Right ventricle myocardium superior (tissue), 1 donor: ENCODE measurements at places on chromosomes 3 and 15. TPM values are rescaled to one million over a fixed set of nuclear protein-coding genes. Genes with fewer than 3 reads are reported as not detected.

Gene LXN
- total RNA-seq = 2.4 TPM

DNA sequence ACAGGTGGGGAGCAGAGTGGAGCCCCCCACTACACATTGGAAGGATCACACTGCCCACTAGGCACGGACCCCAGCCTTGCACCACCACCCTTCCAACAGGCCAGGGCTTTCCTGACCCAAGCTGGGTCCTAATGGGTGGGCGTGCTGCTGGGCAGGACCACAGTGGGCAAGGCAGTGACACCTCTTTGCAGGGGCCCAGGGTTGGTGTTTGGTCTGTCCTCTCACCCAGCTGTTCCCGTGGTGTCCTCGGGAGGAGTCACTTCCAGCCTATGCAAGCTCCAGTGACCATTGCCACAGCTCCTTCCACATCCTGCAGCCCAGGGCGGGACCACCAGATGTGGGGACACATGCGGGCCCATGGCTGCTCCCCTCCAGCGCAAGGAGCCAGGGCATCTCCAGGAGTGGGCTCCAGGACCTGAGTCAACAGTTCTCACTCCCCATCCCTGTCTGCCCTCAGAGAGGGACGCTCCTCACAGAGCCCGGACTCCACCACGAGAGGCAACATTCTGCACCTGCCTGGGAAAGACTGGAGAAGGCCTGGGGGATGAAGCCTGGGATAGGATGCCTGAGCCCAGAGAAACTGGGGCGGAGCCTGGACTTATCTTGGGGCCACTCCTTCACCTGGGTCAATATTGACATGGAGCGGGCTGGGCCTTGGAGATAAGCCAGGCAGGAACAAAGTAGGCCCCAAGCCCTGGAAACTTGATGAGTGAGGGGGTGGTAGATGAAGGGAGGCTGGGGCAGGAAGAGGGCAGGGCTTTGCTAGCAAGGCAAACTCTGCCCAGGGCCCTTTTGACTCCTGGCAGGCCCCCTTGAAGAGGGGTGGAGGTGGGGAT is 3.9 kb upstream of the VILL start:
- no peak for DNase-seq

Gene TMEM108
- total RNA-seq = 1.5 TPM

Gene VEPH1
- not detected for total RNA-seq

DNA sequence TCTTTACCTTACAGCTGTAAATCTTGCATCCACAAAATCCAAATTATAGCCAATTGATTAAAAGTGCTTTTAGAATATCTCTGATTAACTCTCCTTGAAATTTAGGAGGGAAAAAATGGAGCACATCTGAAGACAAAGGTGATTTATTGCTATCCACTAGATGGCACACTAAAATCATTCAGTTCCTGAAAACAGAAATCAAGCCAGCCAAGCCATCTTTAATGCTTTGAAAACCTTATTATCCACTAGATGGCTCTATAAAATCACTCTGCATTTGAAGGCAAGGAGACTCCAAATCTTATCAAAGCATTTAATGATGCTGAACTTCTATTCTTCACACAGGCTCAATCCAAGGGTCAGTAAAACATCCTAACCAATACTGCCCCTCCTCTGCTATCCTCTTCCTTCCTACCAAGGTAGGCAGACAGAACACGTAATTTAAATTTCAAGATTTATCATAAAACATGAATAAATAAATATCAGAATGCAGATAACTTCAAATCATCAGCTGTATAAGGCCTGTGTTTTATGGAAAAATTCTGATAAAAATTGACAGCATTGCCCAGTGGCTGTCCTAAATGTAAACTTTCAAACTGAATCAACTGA is 48.4 kb downstream of the GOLIM4 start:
- no peak for DNase-seq

- DNase-seq = no peak
Measured at GRCh38 chr15:62430552-62430951, 265.5 kb upstream of the C2CD4B start.

GRCh38 chr3:193702967-193703366 is 110.0 kb downstream of the OPA1 start:
- DNase-seq = no peak

Gene SRPRB
- 26.4 TPM for total RNA-seq

DNA sequence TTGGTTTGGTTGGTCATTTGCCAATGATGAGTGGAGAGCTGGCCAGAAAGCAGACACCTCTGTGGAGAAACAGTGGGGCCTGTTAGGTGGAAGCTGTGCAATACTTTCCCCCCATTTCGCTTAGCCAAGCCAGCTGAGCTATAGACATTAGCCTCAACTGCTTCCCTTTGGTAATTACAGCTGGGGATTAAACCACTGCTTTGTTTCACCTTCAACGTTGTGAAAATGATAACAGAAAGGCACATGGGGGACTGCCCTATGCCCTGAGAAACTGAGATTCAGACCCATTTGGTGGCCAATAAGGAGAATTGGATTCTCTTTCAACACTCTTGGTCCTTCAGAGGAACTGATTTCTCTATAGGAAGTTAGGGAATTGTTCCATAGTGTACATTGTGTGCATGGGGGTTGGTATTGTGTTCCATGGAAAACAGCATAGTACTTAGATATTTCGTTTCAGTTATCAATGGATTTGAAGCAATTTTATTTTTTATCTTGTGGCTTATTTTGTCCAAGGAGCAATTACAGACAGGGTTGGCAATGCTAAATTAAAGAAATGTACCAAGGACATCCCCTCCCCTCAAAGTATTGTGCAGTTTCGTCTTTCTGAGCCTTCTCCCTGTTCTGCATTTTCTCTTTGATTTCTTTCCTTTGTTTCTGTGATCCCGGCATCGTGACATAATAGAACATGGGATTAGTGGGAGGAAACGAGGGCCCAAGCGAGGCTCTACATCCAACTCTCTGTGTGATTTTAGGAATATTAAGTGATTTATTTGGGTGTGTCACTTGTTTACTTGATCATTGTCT is 194.3 kb downstream of the FNDC3B start:
- no peak for DNase-seq

Gene TMEM39A
- total RNA-seq = 15.0 TPM

- DNase-seq = no peak
Measured at GRCh38 chr3:153370680-153371079, 208.7 kb downstream of the RAP2B start.

GRCh38 chr3:112128843-112129727 is 4.0 kb downstream of the GCSAM start:
- DNase-seq = no peak

GRCh38 chr3:35224565-35225295 is 414.6 kb upstream of the ARPP21 start:
- DNase-seq = no peak

Gene ZNF35
- 6.3 TPM for total RNA-seq

Gene NMD3
- total RNA-seq = 47.4 TPM

DNA sequence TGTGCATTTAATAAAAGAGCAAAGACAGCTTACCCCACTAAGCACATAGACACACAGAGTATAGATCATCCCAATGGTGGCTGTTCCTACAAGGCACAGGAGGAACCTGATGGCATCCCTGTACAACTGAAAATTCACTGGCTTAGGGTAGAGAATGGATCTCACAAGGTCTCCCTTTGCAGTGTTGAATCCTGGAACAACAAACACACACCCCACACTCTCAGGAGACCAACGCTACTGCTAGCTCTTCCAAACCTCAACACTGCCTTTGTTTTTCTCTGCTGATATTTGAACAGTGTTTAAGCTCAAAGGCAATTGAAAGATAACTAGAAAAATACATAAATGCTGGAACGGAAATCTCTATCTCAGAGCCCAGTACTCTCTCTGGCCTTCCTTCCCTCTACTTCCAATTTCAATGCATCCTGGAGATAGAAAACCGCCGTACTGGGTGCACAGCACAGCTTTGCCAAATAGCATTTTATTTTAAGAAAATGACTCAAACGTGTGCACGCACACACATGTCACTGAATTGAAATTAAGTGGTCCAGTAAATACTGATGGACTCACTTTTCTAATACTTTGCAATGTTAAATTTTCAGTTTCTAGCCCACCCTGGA is 87.5 kb upstream of the ATP13A5 start:
- no peak for DNase-seq

- no peak for DNase-seq
Measured at GRCh38 chr3:130546920-130547679, 30.1 kb downstream of the COL6A6 start.

GRCh38 chr3:37320276-37320675 is 145.9 kb upstream of the LRRFIP2 start:
- DNase-seq = no peak

DNA sequence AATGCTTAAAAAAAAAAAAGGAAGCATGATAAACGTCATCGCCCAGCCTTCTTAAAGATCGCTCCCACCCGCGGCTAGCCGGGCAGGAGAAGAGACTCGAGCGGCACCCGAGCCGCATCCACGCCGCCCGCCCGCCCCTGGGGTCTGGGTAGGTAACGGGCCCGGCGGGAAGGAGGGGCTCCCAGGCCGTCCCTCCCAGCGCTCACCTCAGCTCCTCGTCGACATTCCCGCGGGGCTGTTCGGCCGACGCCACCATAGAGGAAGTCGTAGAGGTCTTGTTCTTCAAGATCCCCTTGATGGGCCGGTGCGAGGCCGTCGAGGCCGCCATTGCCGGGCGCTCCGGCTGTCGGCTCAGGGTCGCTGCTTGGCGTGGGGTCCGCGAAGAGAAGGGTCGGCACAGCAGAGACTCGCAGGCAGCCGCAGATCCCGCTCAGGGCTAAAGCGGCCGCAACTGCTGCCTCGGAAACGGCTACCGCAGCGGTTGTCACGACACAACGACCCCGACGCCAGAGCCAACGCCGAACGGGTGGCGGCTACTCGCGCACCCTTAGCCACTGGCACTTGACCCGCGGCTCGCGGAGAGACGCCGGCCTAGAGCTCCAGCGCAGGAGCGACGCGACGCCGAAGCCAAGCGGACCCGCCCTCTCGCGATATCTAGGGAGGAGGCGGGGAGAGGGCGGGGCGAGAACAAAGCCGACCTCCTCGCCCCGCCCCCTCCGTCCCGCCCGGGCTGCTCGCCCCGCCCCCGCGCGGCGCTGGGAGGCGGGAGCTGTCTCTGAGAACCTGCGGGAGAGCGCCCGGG is at the start of gene PPP1R2:
Gene PPP1R2, minus strand, starts transcription at position 628 of the 802 bp plus-strand sequence. Its CDS starts 300 bp downstream, at position 328.
- DNase-seq = peak; percentile 95

Gene PARP15
- total RNA-seq = 0.40 TPM

DNA sequence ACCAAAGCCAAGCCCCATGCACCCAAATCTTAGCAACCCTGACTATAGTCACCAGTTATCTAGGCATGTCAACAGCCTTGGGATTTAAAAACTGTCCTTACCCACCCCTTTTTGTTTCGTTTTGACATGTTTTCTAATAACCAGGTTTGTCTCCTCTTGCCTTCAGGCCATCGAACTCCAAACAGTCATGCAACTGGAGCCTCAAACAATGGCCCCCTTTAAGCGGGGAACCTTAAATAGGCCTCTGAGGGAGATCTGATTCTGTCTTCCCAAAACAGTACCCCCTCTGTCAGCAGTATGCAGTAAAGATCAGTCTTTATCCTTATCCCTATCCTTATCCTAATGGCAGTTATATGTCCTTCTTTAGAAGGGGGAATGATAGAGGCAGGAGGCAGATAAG is 105.7 kb downstream of the DPH6 start:
- DNase-seq = no peak

- DNase-seq = no peak
Measured at GRCh38 chr3:147311716-147312115, 94.6 kb downstream of the ZIC4 start.

DNA sequence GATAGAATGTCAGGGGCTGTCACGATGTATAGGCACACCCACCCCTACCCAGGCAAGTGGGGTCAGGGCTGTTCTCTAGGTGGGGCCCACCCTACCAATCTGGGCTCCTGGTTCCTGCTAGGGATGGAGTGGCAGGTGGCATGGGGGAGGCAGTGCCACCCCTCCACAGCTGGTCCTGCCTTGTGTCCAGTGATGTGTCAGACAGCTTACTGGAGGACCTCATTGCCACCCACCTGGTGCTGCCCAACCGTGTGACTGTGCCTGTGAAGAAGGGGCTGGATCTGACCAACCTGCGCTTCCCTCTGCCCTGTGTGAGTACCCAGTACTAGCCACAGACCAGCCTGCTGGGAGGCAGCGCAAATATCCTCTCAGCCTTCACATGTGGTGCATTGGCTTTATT is 27.5 kb downstream of the ESYT3 start:
- DNase-seq = no peak

DNA sequence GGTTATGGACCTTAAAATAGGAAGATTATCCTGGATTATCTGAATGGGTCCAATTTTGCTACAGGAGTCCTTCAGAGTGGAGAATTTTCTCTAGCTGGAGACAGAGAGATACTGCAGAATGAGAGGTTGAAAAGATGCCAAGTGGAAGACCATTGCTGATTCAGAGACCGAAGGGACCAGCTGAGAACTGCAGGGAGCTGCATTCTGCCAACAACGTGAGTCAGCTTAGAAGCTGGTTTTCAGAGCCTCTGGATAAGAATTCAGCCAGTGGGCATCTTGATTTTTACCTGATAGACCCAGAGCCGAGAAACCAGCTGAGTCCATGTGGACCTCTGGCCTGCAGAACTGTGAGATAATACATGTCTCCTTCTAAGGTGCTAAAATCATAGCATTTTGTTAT is 234.0 kb downstream of the NR2F2 start:
- DNase-seq = no peak
